ENCODE measurements at places on chromosomes 6 and 20.

DNA sequence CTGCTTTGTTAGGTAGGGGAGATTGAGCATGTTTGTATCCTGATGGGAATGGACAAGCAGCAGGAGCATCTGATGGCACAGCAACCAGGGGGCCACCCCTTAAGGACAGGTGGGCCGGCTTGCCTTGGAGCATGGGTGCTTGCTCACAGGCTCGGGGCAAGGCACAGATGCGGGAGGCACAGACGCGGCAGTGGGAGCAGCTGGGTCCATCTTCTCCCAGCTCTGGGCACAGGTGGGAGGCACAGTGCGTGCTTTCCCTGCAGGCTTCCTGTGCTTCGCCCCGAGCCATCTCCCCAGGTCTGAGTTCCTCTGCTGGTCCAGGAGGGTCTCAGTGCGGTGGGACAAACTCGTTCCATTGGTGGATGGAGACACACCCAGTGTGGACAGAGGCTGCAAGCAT is 73.6 kb upstream of the BHLHE23 start:
- peak; percentile 10 for DNase-seq

- no peak for DNase-seq
Observed at GRCh38 chr6:64850121-64850520, 856.9 kb downstream of the EYS start.

GRCh38 chr6:111548368-111548767 is 57.3 kb downstream of the TRAF3IP2 start:
- DNase-seq: no peak

DNA sequence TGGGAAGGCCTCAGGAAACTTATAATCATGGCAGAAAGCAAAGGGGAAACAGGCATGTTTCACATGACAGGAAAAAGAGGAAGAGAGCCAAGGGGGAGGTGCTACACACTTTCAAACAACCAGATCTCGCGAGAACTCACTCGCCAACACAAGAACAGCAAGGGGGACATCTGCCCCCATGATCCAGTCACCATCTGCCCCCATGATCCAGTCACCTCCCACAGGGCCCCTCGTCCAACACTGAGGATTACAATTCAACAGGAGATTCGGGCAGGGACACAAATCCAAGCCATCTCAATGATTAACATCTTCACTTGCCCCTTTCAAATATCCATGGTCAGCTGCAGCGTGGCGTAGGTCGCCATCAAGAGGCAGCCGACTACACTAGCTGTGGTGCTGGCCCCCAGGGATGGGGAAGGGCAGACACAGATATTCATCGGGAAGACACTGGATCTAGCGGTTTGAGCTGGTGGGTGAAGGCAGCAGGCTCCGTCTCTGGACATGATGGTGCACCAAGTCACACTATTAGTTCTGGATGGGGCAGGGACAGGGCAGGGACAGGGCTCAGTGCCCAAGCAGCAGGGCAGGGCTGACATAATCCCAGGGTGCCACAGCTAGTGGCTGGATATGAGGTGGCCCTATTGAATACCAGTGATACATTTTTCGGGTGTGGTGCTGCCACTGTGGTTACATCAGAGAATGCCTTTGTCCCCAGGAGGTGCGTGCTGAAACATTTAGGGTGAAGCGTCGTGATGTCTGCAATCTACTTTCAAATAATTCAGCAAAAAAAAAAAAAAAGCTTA is 31.6 kb downstream of the TUBB2B start:
- DNase-seq: peak; percentile 73

- peak; percentile 16 for DNase-seq
Observed at GRCh38 chr20:63057171-63058117, 50.7 kb upstream of the BHLHE23 start.

DNA sequence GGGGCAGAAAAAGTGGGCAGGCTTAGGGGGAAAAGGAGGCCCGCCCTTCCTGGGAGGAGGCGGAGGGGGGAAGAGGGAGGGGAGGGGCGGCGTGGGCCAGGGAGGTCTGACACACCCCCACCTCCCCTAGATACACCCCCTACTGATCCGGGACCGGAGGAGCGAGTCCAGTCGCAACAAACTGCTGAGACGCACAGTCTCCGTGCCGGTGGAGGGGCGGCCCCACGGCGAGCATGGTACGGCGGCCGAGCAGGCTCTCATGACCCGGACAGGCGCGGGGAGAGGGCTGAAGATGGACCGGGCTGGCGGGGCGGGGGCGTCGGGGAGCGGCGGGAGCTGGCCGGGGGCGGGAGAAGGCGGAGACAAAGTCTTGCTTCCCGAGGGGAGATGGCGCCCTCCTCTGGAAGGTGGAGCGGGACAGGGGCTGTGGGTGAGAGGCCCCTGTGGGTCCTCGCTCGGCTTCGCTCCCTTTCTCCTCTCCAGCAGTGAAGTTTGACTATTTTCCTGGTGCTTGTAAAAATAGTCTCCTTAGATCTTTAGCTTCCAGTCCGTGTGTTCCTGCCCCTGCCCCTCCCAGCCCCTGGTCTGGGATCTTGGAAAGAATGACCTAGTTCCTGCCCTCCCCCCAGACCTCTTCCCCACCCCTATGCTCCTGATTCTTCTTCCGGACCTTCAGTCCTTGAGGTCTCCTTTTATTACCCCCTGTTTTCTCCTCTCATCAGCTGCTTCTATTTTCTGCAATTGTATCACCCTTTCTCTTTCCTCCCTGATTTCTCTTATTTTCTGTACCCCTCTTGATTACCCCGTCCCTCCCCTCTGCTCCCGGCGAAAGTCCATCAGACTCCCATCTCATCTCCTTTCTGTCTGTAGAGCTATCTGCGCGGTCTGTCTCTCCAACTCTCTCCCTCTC is 6.1 kb downstream of the SYNGAP1 start:
- peak; percentile 93 for DNase-seq

DNA sequence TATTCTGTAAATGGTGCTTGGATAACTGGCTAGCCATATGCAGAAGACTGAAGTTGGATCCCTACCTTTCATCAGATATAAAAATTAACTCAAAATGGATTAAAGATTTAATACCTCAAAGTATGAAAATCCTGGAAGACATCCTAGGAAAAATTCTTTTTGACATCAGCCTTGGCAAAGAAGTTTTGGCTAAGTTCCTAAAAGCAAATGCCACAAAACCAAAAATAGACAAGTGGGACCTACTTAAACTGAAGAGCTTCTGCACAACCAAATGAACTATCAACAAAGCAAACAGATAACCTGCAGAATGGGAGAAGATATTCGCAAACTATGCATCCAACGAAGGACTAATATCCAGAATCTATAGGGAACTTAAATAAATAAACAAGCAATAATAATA is 60.3 kb upstream of the RIPPLY2 start:
- DNase-seq: no peak

GRCh38 chr6:12241493-12242175 is 48.5 kb upstream of the EDN1 start:
- DNase-seq: no peak

DNA sequence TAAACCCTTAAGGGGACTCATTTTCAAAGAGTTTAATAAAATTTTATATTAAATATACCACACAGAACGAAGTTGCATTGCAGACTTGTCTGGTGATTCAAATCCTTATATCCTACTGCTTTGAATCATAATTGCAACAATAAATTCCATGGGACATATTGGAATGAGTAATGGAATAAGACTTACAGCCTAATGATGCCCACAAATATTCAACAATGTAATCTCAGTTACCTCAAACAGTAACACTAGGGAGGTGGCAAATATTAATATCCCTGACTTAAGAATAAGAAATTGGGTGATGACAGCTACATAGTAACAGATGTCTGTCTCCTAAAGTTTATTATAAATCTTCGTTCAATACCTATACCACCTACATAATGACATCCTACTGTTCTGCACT is 52.6 kb downstream of the BMP5 start:
- DNase-seq: no peak

DNA sequence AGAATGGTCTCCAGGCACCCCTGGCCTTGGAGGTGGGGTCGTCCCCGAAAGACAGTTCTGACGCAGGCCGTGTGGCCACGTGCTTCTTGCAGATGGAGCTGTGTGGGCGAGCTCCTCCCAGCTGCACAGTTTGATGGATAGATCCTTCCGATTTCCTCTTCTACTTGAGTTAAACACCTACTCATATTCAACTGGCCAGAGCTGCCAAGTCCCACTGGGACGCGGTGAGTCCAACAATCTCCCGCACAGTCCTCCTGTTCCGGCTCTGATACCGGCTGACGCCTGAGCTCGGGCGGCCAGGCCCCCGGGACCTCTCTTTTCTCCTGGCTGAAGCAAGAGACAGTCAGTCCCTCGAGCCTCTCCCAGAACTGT is 57.9 kb upstream of the DACT2 start:
- DNase-seq: no peak

- peak; percentile 66 for DNase-seq
Observed at GRCh38 chr6:130020073-130020906, 1.9 kb downstream of the L3MBTL3 start.

DNA sequence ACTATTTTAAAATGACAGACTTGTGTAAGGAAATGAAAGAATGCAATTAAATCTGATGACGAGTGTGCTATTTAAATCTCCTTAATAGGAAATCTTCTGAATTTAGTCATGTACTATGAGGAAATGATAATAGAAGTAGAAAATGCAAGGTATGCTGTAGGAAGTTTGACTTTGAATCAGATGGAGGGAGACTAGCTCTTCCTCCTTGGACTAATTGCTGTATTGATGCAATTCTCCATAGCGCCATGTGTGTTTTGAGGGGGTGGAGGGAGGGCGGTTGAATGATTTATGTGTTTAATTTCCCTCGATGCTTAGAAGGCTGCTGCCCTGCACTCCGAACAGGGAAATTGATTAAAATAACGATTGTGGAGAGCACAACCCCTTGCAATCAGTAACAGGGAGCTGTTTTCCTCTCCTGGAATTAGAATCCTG is 214.4 kb upstream of the PRND start:
- no peak for DNase-seq

DNA sequence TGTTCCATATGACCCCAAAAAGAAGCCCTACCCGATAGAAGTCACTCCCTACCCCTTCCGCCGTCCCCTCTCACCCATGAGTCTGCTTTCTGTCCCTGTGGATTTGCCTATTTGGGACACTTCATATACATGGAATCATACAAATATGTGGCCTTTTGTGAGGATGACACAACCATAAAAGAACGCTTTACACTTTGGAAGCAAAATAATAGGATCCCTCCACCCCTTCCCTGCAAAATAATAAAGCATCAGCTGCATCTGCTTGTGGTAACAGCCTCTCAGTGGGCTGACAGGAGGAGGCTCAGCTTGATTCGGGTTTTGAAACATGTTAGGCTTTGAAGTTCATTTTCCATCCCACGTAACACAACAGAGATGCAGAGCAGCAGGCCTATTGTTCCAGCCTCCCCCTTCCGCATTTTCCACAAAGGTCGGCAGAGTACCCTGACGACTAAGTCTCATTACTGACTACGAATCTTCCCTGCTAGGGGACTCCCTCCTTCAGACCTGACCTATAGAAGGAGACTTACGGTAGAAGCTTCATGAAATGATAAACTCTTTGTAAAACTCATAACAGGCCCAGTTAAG is 99.1 kb downstream of the ALDH8A1 start:
- DNase-seq: no peak

GRCh38 chr6:108260126-108260808 is 573 bp downstream of the SNX3 start:
- peak; percentile 62 for DNase-seq

- no peak for DNase-seq
Observed at GRCh38 chr6:71408787-71409723, 120.4 kb downstream of the OGFRL1 start.

- DNase-seq: no peak
Observed at GRCh38 chr6:112384511-112384910, 37.4 kb downstream of the RFPL4B start.

DNA sequence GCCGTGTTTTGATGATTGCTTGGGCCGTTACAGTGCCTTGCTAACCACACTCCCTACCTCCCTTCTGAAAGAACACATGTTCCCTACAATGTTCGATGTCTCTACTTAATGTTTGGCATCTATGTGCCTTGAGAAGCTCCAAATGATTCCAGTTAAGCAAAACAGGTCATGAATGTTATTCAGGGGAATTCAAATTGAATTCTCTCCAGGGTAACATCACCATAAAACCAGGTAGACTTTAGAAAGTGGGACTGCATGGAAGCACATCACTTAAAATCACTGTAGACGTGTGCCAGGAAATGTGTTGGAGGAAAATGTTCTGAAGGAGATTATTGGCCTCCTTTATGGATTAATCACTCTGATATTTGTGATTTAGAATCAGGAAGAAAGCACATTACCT is 128.1 kb downstream of the ADAT2 start:
- DNase-seq: no peak

DNA sequence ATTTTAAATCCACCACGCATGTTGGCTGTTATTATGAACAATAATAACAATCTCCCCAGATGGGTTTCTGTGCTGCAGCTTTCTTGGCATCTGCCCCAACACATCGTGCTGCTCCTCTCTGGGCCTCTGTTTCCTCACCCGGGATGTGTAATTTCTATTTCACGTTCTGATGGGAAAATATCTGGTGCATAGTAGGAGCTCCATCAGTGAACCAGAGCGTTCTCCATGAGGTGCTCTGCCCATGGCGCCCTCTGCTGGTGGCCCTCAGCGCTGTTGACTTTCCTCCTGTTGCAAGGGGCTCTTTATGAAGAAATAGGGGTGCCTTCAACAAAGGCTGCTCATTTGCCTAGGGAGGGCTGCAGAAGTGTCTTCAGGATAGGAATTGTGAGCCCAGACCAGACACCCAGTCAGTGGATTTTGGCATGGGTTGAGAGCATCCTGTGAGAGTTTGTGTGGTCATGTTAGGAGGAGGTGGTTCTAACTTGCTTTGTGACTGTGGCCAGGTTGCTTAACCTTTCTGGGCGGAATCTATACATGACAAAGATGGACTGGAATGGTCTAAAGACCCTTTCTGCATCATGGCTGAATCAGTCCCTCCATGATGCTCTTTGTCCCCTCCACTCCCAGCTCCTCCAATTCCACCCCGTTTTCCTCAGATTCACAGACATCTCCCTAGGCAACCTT is 8.1 kb downstream of the SCRT2 start:
- peak; percentile 71 for DNase-seq

DNA sequence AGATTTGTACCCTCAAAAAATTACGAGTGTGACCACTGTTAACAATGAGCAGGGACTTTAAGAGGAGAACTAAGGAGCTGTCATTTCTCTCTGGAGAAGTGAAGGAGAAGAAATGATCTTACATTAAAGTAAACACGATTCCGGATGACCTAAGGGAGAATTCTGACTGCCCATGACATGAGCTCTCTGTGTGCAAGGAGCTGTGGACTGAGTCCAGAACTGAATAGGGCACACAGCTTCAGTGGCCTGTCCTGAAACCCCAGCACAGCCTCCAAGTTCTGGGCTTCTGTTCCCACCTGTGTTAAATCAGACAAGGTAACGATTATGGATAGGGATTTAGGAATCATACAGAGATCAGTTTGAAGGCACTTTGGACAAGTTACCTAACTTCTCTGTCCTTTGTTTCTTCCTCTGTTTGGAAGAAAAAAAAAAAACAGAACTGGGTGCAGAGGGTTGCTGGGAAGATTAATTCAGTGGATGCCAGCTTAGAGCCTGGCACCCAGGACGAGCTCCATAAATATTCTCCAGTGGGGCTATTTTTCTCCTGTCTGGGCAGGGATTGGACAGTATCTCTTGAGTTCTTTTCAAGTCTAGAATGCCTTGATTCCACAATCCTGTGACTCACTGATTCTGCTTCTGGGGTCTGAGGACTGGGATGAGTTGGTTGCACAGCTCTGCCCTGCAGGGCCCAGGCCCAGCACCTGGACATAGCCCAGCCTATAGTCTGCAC is 65.7 kb downstream of the MRPL14 start:
- DNase-seq: no peak

- DNase-seq: no peak
Observed at GRCh38 chr6:24761193-24761835, 13.4 kb upstream of the GMNN start.

GRCh38 chr6:1858196-1858595 is 248.5 kb downstream of the FOXC1 start:
- no peak for DNase-seq

Data from D341Med (cell line).